ENCODE measurements at places on chromosomes 12 and 14.

DNA sequence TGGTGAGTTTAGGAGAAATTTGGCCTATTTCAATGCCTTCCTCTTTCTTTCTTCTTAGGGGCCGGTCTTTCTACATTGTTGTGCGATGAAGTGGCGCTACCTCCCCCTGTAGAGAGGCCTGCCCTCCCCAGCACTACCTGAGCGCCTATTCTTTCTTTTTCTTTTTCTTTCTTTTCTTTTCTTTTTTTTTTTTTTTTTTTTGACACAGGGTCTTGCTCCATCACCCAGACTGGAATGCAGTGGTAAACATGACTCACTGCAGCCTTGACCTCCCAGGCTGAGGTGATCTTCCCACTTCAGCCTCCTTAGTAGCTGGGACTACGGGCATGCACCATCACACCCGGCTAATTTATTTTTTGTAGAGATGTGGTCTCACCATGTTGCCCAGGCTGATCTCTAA is 136.1 kb upstream of the MAX start:
- no peak for DNase-seq

DNA sequence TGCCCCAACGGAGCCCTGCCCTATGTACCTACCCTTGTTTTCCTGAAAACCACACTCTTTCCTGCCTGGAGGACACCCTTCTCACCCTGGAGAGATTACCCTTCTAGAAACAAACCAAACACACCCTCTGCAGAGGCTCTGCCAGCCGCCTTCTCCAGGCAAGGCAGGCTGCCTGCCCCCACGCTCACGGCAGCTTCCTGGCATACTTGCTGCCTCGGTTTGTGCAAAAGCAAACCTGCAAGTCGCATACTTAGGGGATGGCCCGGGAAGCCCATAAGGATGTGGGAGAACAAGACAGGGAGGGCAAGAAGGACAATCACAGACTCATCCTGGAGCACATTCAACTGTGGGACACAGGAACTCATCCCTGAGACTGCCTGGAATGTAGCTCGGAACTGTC is 154.0 kb upstream of the DIO3 start:
- DNase-seq, result no peak

DNA sequence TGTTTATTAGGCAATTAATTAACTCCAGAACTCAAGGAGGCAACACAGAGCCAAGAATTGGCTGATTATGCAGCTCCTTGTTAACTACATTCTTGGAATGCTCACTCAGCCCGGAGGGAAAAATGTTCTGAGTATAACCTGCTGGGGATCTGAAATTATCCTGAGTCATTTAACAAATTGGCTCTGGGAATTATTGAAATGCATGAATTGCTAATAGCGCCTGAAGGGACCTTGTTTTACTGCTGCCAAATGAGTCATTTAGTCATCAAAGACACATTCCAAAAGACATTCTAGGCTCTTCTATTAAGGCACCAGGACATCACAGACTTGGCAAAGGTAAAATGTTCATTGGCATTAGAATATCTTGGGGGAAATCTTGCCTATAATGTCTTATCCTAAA is 13.0 kb downstream of the TMEM52B start:
- DNase-seq, result no peak

- DNase-seq, result peak; percentile 85
Observed at GRCh38 chr12:49227713-49228112, 37.2 kb upstream of the TUBA1C start.

DNA sequence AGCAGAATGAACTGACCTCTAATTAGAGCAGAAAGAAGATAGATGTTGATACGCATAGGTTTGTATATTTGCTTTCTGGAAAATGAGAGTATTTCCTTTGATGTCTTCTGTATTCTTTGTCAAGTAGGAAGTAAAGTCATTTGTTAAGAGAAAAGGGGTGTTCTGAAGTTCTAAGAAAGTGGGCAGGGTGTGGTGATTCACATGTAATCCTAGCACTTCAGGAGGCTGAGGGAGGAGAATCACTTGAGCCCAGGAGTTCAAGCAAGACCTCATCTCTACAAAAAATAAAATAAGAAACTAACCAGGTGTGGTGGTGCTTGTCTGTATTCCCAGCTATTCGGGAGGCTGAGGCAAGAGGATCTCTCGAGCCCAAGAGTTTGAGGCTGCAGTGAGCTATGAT is 2.8 kb downstream of the RHNO1 start:
- DNase-seq, result no peak

- no peak for DNase-seq
Observed at GRCh38 chr14:106578481-106578880, 1052.1 kb downstream of the TMEM121 start.

- DNase-seq, result no peak
Observed at GRCh38 chr14:89959853-89960445, 4.2 kb downstream of the TDP1 start.

GRCh38 chr12:131917139-131917710 is 11.9 kb upstream of the PUS1 start:
- DNase-seq, result no peak

DNA sequence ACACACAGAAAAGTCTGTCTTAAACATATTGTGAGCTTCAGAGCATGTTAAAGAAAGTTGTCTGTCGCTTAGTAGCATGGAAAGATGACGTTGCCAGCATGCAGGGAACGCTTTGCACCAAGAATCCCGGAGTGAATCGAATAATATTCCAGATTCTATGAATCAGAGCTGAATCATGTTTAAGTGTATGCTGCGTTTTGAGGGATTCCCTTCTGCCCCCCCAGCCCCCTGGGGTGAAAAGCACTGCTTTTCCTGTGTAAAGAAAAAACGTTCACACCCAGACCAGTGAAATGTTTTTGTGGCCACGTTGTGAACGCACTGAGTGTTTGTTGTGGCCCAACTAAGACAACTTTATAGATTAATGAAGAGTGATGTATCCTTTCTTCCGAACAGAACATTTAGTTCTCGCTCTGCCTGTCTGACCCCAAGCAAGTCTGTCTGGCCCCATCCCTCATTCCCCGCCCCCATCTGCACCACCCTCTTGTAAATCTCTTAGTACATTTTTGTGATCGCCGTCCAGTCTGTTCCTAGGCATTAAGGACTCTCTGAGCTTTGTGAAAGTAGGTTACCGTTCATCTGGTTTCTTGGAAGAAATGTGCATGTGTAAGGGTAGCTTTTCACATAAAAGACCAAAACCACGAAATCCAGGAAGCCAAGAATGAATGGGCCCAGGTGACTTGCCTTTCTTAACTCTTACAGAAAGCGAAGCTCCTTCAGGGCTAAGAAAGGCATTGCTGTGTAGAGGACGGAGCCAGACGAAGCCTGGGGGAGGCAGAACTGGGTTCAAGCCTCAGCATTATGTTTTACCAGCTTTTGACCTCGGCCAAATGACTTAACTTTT is 103.0 kb downstream of the SAMD4A start:
- DNase-seq, result no peak

- DNase-seq, result peak; percentile 92
Observed at GRCh38 chr12:75724928-75725312, 213.5 kb upstream of the KRR1 start.
